Chondrocyte (in vitro differentiated cells): ENCODE measurements at places on chromosomes 6 and 20. TPM values are rescaled to one million over a fixed set of nuclear protein-coding genes. Genes with fewer than 3 reads are reported as not detected.

The HS3ST5 gene
- 0.05 to 0.63 TPM (median 0.10 TPM) in 3 replicates for total RNA-seq

The CFAP61 gene
- total RNA-seq, result not detected in 3 replicates

GRCh38 chr6:169763881-169764280, 12.5 kb downstream of the ERMARD start:
- H3K27me3 ChIP-seq, result no peaks in the 10 kb centered on the region
- no peak overlapping the region for H3K27ac ChIP-seq
- H3K4me3 ChIP-seq, result no peak overlapping the region
- no peak for DNase-seq

DNA sequence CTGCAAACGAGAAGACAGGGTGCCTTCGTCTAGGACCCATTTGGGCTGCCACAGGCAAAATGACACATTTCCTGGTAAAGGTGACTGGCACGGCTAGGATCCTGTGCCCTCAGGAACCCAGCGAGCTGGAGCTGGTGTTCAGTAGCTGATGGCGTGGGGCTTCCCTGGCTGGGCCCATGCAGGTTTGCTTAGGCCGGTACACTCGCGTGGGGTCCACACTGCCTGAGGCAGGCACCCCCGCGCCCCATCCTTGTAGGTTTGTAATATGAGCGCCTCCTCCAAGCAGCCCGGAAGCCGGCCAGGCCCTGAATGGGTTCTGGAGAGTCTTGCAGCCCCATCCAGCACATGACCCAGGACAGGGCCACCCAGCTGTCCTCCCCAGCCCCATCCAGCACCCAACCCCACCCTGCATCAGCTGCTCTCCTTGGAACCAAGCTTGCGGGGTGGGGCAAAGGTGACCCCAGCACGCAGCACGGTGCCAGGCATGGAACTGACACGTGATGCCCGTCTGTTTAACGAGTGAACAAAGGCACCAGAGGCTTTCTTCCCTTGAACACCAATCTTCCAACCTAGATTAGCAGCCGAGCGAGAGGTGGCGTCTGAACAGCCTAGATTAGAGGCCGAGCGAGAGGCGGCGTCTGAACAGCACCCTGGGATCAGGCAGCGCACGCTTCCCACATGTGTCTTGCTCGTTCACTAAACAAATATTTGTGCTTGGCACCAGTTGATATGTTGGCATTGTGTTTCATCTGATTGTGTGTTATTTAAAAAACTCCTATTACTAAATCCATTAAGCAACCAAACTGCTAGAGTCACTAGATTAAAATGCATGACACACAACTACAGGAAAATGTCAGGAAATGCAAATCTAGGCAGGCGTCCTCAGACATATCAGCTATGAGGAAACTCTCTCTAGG, 112.1 kb downstream of the DLL1 start:
- DNase-seq, result peak; percentile 81
- H3K36me3 ChIP-seq, result no peaks in the 10 kb centered on the region
- peaks cover 24% of the 10 kb centered on the region for H3K27me3 ChIP-seq
- no peak overlapping the region for H3K4me3 ChIP-seq
- H3K27ac ChIP-seq, result no peak overlapping the region

DNA sequence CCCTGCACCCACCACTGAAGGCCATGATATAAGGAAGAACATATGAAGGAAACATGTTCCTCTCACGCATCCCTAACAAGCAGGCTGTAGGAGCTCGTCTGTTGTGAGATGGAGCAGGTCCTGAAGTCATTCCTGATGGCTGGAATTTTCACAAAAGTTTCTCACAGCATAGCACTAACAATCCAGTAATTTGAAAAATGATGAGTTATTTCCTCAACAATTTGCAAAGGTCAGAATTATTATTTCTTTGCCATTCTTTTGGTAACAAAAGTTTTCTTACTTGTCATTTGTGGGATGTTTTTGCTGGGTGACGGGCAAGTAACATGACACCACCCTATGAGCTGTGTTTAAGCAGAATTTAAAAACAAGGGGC, 27.6 kb upstream of the FRMD1 start:
- peak overlapping the region; percentile 90 for H3K27ac ChIP-seq
- peaks cover 29% of the 10 kb centered on the region for H3K4me1 ChIP-seq
- H3K27me3 ChIP-seq, result peaks cover 8% of the 10 kb centered on the region
- no peak for DNase-seq

GRCh38 chr6:113528111-113528510, 329.0 kb upstream of the MARCKS start:
- H3K36me3 ChIP-seq, result no peaks in the 10 kb centered on the region
- no peak overlapping the region for H3K27ac ChIP-seq
- no peak overlapping the region for H3K4me3 ChIP-seq
- DNase-seq, result no peak
- H3K27me3 ChIP-seq, result no peaks in the 10 kb centered on the region
